ENCODE measurements at places on chromosomes 1 and 21.

GRCh38 chr1:97745912-97746311 lies 174.9 kb downstream of the DPYD start:
- no peak for DNase-seq

DNA sequence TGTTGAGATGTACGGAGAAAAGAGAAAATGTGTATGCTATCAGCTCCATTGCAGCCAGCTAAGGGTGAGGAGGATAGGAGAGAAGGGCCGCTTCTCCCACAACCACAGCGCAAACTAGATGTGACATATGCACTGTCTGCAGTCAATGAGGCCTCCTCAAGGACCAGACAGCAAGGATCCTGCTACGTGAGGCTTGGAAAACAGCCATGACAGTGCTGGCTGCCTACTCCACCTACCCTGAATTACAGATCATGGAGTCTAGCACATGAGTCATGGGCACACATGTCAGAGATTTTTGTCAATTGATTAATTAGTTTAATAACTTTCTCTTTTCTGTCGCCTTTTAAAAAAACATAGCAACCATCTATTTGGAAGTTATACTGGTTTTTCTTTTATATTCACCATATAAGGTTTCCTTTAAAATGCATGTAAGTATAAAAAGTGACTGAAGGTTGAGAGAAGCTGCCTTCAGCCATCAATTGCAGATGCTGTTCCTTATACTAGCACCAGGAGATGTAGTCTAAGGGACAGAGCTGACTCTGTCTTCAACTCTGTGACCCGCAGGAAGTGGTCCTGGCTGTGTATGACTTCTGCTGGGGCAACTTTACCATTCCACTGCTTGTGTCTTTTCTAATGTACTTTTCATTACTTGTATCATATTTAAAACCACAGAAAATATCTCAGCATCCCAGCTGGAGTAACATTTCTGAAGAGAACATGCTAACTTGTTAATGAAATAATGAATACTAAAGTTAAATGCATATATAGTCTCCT lies 3.1 kb downstream of the VPS26C start:
- no peak for DNase-seq

GRCh38 chr1:115725600-115725999 lies 42.9 kb downstream of the CASQ2 start:
- DNase-seq: no peak

DNA sequence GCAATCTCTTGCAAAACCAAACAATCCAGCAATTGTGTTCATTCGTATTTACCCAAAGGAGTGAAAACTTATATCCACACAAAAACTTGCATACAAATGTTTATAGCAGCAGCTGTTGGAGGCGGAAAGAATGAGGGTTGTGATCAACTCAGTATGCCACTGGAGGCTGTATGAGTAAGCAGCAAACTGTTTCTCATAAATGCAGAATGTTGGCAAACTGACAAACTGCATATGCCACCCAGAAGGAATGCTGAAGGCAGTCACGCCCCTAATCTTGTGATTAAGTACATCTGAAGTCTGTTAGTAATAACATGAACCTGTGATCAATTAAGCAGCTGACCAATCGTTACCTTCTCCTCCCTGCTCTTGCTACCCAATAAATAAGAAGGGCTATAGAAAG lies 60.5 kb upstream of the CR2 start:
- no peak for DNase-seq

DNA sequence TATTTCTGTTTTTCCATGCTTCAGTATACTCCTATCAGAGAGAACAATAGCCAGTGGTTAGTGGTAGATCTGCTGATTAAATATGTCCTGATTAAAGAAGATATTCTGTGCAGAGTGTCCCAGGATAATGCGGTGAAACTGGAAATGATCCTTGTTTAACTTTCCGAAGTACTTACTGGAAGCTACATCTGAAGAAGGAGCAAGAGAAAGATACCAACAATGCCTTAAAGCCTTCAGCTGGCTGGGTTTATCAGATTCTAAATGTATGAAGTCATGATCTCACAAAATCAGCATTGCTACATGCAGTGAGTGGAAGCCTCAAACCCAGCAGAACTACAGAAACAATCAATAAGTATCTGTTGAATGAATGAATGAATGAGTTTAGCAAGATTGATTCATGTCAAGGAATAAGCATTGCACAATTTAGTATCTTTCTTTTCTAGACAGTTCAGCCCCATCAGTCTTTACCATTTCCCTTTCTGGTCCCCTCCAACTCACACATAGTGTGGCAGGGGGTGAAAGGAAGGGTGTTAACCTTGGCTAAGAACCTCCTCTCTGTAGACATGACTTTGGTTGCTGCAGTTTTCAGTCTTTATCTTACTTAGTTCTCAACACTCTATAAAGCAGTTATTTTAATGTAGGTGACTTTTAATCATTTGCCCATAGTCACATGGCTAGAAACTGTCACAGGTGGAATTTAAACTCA lies 24.7 kb upstream of the DNASE2B start:
- DNase-seq: no peak

GRCh38 chr1:117535821-117536220 lies 70.0 kb upstream of the TENT5C start:
- no peak for DNase-seq

GRCh38 chr1:147608596-147608995 lies 61.7 kb downstream of the ACP6 start:
- DNase-seq: no peak

GRCh38 chr21:37139154-37139553 lies 66.1 kb downstream of the TTC3 start:
- DNase-seq: no peak

- no peak for DNase-seq
Observed at GRCh38 chr21:29462479-29462878, 163.8 kb downstream of the BACH1 start.

GRCh38 chr1:67464746-67465145 lies 34.5 kb upstream of the SERBP1 start:
- DNase-seq: no peak

All from NCI-H1092 (cell line).